ENCODE measurements at places on chromosomes 7 and 10.

GRCh38 chr10:88118729-88119128, 255.3 kb downstream of the PTEN start:
- H3K4me1 ChIP-seq: no peaks in the 10 kb centered on the region

DNA sequence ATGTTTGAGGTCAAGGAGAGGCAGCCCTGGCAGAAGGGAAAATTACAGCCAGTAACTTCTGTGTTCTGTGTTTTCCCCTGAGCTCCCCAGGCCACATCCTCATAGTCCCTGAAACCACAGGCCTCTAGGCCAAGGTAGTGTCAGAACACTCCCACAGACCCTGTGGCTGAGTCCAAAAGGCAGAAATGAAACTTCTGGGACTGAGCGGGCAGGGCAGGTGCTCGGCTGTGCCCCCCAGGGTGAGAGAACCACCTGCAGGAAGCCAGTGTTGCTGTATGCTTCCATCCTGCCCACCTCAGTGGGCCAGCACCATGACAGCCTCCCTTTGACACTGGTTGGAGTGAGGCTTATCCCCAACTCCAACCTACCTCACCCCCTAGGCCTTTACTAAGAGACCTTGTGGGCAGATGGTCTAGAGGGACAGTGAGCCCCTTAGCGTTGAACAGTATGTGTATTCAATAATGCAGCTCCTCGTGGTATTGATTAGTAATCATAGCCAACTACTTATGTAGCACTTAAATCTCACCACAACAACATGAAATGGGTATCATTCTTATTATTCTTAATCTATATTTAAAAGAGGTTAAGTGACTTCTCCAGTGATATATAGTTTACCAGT, 30.3 kb downstream of the PIK3CG start:
- no peak overlapping the region for H3K27ac ChIP-seq
- H3K27me3 ChIP-seq: peaks cover 40% of the 10 kb centered on the region
- no peaks in the 10 kb centered on the region for H3K36me3 ChIP-seq

- H3K4me1 ChIP-seq: peaks cover 20% of the 10 kb centered on the region
- H3K4me3 ChIP-seq: no peak overlapping the region
- peak overlapping the region; percentile 39 for H3K27ac ChIP-seq
These were observed 87.5 kb upstream of the ANLN start for GRCh38 chr7:36301914-36302771.

DNA sequence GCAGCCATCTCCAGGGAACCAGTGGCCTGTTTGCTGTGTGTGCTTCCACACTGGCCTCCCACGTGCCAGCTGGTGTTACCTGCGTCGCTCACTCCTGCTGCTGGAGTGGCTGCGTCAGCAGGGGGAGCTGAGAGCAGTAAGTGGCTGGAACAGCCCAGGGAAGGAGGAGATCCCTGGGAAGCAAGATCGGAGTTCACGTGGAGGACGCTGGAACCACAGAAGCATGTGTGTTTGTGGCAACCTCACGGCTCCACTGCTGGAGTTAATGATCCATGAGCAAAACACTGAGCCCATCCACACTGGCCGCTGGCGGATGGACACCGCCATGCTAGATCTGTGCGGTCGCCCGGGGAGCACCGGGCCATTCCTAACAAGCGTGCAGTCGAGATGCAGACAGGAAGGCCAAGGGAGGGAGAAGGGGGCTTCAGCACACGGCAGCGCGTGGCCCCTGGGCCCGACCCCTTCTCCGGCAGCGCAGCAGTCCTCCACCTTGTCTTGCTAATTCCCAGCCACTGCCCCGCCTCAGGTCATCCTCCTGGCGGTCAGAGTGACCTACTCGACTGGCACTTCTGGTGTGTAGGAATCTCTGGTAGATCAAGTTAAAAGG, 68.5 kb upstream of the EEPD1 start:
- no peaks in the 10 kb centered on the region for H3K27me3 ChIP-seq
- no peak overlapping the region for H3K27ac ChIP-seq
- no peak overlapping the region for H3K4me3 ChIP-seq

- H3K4me3 ChIP-seq: no peak overlapping the region
- peaks cover 7% of the 10 kb centered on the region for H3K4me1 ChIP-seq
- H3K27me3 ChIP-seq: no peaks in the 10 kb centered on the region
- H3K36me3 ChIP-seq: no peaks in the 10 kb centered on the region
These were observed 83.9 kb upstream of the ANK3 start for GRCh38 chr10:60473557-60473956.

- no peak for DNase-seq
- H3K4me1 ChIP-seq: peaks cover 14% of the 10 kb centered on the region
- H3K27ac ChIP-seq: no peak overlapping the region
These were observed 91.1 kb upstream of the SKAP2 start for GRCh38 chr7:26955516-26955915.

DNA sequence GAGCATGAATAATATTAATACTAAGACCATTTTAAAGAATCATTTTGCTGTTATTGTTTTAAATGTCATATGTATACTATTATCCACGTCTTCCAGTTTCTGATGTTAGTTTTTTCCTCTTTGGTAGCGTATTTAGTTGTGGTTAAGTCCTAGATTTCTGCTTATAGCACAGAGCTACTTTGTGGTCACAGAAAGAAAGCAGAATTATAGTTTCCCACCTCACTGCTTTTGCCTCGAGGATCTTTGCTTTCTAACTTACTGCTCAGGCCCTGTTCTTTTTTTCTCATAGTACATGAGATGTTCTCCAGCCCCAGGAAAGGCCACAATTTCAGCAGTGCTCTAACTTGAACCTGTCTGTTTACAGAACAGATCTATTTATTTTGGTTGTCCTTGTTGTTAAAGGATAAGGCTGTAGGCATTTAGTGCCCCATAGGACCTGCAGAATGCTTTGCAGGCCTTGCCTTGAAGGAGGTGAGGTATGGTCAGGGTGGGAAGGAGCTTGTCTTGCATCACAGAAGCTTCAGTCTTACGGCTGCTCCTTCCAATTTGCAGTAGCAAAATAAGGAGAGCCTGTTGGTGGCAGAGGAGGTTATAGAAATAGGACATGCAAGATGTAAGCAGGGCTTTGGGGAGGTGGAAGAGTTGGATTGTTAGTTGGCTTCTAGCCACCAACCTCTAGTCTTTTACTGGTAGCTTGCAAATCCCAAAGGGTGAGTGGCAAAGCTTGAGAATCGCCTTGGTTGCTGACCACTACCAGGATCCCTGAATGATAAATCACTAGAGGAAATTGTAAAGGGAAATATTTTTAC, 129.1 kb downstream of the LRRC4 start:
- no peaks in the 10 kb centered on the region for H3K27me3 ChIP-seq
- H3K4me1 ChIP-seq: peaks cover 18% of the 10 kb centered on the region
- no peak for DNase-seq
- no peak overlapping the region for H3K27ac ChIP-seq

DNA sequence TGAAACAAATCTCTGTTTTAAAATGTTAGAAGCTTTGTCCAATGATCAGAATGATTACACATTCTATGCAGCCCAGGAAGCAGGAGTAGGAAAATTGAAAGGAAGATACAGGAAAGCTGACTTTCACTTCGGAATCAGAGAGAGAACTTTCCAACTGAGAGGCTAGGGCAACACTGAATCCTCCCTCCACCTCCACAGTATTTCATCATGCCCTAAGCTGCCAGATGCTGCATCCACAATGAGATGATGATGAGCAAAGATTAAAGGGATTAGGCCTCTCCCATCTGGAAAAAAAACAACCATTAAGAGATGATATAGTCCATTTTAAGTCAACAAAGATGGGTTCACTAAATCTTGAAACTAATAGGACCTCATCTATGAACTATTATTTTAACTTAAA, 215.6 kb downstream of the GPR37 start:
- peak overlapping the region; percentile 18 for H3K27ac ChIP-seq
- H3K27me3 ChIP-seq: no peaks in the 10 kb centered on the region
- H3K36me3 ChIP-seq: no peaks in the 10 kb centered on the region
- DNase-seq: peak; percentile 25
- H3K4me1 ChIP-seq: peaks cover 17% of the 10 kb centered on the region

DNA sequence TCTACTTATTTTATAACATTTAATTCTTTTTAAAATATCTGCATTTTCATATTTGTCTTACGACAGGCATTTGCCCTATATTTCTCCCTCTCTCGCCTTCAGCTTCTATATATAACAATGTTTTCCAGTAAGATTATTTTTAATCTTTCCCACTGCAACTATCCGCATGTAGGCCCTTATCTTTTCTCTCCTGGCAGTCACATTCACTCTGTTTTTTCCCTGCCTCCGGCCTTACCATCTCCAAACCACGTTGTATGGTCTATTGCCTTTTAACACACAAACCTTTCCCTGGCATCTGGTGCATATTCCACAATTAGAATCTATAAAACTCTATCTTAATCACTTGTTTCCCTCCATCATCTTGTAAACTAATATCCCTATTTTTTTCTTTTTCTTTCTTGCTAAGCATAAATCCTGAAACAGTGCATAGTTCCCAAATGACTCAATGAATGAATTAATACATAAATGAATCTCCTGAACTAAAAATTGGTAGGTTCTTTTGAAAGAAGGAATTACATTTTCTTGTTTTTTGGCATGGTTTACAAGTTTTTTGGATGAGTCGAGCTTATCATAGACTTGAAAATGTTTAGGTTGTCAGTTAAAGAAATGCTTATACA, 173.2 kb downstream of the SEMA3A start:
- no peak overlapping the region for H3K27ac ChIP-seq
- H3K27me3 ChIP-seq: no peaks in the 10 kb centered on the region
- peaks cover 14% of the 10 kb centered on the region for H3K4me1 ChIP-seq
- no peaks in the 10 kb centered on the region for H3K36me3 ChIP-seq
- no peak overlapping the region for H3K4me3 ChIP-seq
- no peak for DNase-seq

DNA sequence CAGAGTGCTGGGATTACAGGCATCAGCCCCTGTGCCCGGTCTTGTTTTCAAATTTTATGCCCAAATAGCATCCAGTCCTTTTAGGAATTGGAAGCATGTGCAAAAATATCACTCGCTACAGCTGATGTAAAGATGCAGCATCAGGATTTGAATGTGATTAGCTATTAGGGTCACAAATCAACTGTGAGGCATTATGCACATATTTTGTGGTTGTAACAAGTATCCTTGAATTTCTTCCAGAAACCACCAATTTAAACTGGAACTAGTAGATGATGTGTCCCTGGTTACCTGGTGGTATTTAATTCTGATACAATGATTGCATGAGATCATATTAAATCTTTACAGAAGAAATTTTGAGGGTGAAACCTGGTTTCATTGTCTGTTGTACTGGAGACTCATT, 41.0 kb upstream of the ITGA8 start:
- H3K36me3 ChIP-seq: no peaks in the 10 kb centered on the region
- no peaks in the 10 kb centered on the region for H3K4me1 ChIP-seq
- H3K4me3 ChIP-seq: no peak overlapping the region
- no peak overlapping the region for H3K27ac ChIP-seq
- peaks cover 34% of the 10 kb centered on the region for H3K27me3 ChIP-seq

GRCh38 chr7:604001-604883, 84.6 kb upstream of the PDGFA start:
- H3K4me1 ChIP-seq: no peaks in the 10 kb centered on the region
- no peaks in the 10 kb centered on the region for H3K27me3 ChIP-seq
- peak; percentile 52 for DNase-seq
- H3K36me3 ChIP-seq: peaks cover 9% of the 10 kb centered on the region
- H3K27ac ChIP-seq: no peak overlapping the region

GRCh38 chr7:151008511-151009323, 15.6 kb downstream of the ATG9B start:
- DNase-seq: peak; percentile 40
- H3K4me1 ChIP-seq: peaks cover 22% of the 10 kb centered on the region
- no peak overlapping the region for H3K4me3 ChIP-seq
- no peaks in the 10 kb centered on the region for H3K36me3 ChIP-seq

GRCh38 chr7:123533929-123534382, 439 bp downstream of the IQUB start:
- H3K4me1 ChIP-seq: peaks cover 22% of the 10 kb centered on the region
- H3K27ac ChIP-seq: peak overlapping the region; percentile 43
- H3K36me3 ChIP-seq: peaks cover 11% of the 10 kb centered on the region
- peaks cover 22% of the 10 kb centered on the region for H3K27me3 ChIP-seq

GRCh38 chr7:149005427-149006344, 22.6 kb downstream of the PDIA4 start:
- no peaks in the 10 kb centered on the region for H3K27me3 ChIP-seq
- no peaks in the 10 kb centered on the region for H3K4me1 ChIP-seq
- H3K36me3 ChIP-seq: peaks cover 55% of the 10 kb centered on the region
- peak; percentile 65 for DNase-seq
- no peak overlapping the region for H3K4me3 ChIP-seq

GRCh38 chr10:106857213-106857612, 307.3 kb downstream of the SORCS1 start:
- no peaks in the 10 kb centered on the region for H3K36me3 ChIP-seq
- H3K4me1 ChIP-seq: no peaks in the 10 kb centered on the region
- no peaks in the 10 kb centered on the region for H3K27me3 ChIP-seq
- H3K27ac ChIP-seq: no peak overlapping the region
- H3K4me3 ChIP-seq: no peak overlapping the region
- no peak for DNase-seq

DNA sequence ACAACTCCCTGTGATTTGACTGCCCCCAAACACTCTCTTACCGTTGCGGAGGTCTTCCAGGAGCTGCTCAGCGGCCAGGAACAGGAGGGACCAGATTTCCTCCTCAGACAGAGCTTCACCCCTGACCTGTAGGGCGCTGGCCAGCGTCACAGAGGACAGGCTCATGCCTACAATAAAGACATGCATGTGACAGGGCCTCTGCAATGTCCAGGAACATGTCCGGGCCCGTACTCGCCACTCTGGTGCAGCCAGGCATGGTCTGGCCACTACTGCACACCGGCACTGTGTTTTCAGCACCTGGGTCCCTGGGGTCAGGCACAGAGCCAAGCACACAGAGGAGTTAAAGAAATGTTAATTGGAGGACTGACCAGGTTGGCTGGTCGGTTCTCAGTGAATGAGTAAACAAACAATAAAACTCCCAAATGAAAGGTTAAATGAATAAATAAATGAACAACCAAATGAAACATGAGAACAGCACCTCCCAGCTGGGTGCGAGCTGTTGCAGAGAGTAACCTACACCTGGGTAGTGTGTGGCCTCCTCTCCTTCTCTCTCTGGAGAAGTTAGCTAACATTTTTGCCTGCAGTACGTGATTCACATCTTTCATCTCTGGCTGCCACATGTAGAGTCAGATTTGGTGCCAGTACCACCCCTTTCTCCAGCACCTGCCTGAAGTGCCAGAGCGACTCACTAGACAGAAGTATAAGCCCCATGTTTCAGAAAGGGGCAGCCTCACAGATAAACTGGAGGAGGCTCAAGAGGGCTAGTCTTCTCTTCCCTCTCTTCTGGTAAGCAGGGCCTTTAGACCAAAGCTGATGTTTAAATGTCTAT, 22.8 kb downstream of the FRMPD2 start:
- peak; percentile 57 for DNase-seq
- peaks cover 26% of the 10 kb centered on the region for H3K4me1 ChIP-seq
- H3K4me3 ChIP-seq: no peak overlapping the region
- peak overlapping the region; percentile 80 for H3K27ac ChIP-seq
- no peaks in the 10 kb centered on the region for H3K27me3 ChIP-seq

- H3K27ac ChIP-seq: no peak overlapping the region
- H3K4me3 ChIP-seq: no peak overlapping the region
- no peaks in the 10 kb centered on the region for H3K36me3 ChIP-seq
- DNase-seq: no peak
- peaks cover 9% of the 10 kb centered on the region for H3K4me1 ChIP-seq
These were observed 93.8 kb downstream of the C1GALT1 start for GRCh38 chr7:7276161-7276560.
